ENCODE measurements at places on chromosomes 12 and 14.

DNA sequence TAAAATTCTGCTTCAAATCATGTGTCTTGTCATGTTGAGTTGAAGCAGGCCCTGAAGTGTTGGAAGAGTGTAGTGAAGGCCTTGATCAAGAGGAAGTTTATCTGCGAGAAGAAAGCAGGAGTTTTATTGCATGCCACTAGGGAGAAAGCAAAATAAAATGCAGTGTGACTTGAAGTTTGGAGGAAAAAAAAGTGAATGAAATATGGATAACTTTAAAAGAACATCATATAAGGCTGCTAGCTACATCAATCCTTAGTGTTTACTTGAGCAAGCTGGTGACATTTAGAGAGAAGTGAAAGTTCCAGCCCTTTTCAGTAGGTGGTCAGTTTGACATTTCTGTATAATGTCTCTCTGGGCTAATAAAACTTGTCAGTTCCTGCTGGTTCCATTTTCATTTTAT is 841.1 kb downstream of the TMTC2 start:
- no peak for DNase-seq

DNA sequence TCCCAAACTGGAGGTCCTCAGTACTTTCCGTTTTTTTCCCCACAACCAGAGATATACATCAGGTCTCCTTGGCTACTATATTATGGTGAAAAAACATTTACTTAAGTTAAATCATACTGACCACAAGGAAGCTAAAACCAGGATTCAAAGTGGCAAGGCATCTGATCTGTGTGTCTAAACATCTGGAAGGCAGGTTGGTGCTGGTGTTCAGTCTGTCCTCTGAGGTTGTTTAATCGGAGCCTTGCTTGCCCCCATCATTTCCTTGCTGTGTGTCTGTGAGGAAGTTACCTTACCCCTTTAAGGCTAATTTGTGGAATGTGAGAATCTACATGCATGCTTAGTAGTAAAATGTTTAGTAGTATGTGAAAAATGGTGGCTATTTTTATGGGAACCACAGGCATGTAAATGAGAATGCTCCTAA is 75.6 kb downstream of the GALNT4 start:
- DNase-seq, result no peak

DNA sequence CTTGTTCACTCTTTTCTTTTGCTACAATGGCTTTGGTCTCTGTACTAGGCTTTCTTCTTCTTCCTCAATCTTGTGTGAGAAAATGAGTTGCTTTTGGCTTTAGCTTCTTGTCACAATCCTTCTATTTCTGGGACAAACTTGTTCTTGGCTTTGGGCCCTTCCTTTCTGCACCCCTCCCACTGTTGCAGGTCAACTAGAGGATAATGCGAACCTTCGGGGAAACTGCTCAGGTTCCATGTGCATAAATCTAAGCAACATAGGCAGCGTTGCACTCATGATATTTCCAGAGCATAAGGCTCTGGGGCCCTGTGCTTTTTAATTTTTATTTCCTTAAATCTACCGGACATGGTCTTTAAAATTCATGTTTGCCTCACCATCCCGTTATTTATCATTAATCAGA is 89.8 kb upstream of the LRIG3 start:
- no peak for DNase-seq

DNA sequence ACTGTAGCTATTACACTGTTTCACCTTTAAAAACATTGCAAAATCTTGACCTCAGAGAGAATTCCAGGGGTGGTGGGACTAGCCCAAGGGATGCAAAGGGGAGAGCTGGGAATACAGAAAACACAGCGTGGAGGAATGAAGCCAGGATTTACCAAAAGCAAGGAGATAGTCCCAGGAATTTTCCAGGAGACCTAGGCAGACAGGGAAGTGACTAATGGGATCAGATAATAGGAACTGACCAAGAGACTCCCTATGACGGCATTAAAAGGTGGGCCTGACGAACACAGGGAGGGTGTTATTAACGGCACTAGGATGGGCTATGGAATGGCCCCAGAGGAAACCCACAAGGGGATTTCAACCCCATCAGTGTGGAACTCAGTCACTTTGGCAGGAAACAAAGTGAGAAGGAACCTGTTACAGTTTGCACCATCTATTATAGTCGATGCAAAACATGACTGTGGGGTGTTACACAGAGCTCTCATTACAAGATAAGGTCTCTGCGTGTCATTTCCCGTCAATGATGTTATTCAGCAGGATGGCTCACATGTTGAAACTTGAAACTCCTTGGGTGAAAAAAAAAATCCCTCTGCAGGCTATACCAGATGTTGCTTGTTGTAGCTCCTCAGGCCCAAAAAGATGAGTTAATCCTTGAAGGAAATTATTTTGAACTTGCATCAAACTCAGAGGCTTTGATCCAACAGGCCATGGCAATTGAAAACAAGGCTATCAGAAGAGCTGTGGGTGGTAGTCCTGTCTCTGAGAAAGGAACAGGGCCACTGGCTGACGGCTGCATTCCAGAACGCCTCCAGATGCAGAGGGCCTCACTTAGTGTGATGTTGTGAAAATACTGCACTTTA is 58.7 kb downstream of the DRAM1 start:
- DNase-seq, result peak; percentile 82

- no peak for DNase-seq
Observed at GRCh38 chr12:132178801-132179401, 34.6 kb downstream of the NOC4L start.

- DNase-seq, result no peak
Observed at GRCh38 chr12:64124511-64125197, 97.4 kb downstream of the KICS2 start.

DNA sequence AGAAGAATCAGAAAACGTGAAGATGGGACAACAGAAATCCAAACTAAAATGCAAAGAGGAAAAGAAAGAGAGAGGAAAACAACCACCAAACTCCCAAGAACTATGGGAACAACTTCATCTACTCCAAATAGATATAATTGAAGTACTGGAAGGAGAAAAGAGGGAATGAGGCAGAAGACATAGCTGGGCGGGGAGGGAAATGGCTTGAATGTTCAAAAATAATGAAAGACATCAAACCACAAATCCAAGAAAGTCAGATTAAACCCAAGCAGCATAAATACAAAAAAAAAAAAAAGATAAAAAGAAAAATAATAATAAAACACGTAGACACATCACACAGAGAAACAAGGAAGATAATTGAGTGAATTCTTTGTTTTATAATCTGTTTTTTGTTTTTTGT is 12.3 kb upstream of the HSP90B1 start:
- DNase-seq, result no peak

- no peak for DNase-seq
Observed at GRCh38 chr12:111777345-111778045, 10.8 kb downstream of the ALDH2 start.

- DNase-seq, result peak; percentile 52
Observed at GRCh38 chr12:103688376-103689063, 101.4 kb downstream of the STAB2 start.

DNA sequence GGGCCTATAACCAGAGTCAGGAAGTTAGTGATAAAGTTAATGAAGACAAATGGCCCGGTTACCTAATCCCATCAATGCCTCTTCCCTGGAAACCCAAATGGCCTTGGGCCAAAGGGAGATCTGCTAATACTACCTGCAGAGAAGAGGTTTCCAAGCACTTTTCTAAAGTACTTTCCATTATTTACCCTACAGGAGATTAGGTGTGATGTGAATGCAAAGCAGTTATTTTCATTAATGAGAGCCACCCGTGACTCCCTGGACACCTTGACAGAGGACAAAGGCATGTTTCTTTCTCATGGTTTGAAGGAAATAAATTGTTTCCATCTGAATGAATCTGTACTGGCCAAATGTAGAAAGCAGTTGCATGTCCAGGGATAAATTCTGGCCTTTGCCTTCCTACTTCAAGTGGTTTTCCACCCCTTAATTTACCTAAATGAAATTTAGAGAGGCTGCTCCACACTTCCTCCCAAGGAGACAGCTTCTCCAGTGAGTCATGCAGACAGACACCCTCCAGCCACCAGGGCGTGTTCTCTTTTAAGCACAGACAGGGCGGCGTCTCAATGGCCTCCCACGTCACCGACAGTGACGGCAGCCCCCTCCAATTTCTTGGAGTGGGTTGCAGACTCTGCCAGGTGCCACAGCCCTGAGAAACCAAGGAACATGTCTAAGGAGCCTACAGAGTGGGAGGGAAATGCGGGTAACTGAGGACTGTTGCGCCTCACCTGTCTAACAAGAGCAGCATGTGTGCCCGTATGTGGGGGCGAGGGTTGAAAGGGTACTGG is 43.9 kb upstream of the GNPNAT1 start:
- DNase-seq, result no peak

GRCh38 chr12:124783087-124783486 is 80.6 kb downstream of the SCARB1 start:
- no peak for DNase-seq

- DNase-seq, result no peak
Observed at GRCh38 chr12:12551115-12551514, 11.5 kb downstream of the DUSP16 start.

GRCh38 chr14:86942936-86943335 is 1050.0 kb downstream of the GALC start:
- no peak for DNase-seq

DNA sequence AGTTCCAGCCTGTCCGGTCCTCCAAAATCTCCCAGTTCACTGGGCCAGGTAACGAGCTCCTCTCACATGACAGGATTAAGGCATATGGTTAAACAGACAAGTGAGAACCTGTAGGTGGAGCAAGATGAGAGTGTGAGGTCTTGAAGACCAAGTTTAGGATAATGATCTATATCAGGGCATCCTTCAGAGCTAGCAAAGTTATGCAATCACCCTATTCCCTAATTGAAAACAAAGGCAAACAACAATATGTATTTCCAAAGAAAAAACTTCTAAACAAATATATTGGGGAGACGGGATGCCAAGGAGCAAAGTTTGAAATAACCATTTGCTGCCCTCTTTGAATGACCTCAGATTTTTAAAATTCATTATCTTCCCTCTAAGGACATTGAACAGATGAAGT is 571.2 kb downstream of the BCL11B start:
- DNase-seq, result no peak

GRCh38 chr14:72576258-72576657 is 317.6 kb downstream of the DPF3 start:
- no peak for DNase-seq

DNA sequence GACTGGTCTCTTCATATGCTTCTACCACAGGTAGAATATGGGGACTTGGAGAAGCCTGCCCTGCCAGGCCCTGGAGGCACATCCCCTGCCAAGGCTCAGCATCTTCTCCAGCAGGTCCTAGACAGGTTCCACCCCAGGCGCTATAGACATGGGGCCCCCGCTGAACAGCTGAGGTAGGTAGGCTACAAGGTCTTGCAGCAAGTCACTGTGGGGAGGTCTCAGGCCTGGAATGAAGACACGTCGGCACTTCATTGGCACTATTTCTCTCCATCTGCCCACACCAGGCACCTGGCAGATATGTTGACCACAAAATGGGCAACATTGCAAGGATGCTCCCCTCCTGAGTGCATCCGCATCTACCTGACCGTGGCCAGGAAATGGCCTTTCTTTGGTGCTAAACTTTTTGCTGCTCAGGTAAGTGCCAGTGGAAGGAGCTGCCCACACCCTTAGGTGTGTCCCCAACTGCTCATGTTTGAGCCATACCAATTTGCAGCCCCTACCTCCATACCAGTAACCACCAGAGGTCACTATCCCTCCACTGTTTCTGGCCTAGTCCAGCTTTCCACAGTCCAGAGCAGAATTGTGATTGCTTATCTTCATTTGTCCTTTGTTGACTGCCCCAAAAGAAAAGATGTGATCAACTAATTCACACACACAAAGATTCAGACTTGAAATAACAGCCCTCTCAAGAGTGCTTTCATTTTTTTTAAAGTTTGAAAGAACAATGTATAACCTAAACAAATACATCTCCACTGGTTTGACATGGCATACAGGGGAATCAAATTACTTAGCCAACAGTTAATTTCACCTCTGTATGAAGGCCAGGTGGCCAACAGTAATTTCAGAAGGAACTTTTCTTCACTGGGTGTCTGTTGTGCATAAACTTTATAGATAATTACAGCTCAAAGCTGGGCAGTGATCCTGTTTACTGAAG is 16.1 kb downstream of the PIGH start:
- peak; percentile 33 for DNase-seq

DNA sequence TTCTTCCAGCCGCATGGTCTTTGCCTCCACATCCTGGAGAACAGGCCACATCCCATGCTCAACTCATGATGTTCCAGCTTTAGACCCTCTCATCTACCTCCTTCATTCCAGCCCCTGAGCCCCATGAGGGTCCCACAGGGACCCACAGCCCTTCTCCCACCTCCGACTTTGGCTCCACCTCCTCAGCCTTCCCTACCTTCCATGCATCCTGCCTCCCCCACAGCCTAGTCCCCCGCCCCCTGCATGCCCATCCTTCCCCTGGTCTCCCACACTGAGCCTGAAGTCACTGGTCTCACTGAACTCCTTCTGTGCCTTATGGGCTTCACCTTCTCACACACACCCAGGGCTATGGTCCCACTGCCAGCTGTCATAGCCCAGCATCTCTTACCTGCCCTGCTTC is 9.8 kb downstream of the RAPGEF3 start:
- DNase-seq, result no peak

Measured in activated CD4-positive, alpha-beta T cell treated with anti-CD3 and anti-CD28 coated beads, Interleukin-2, Interleukin-4, amounts not matched to agents 100 ng/mL and 50 ng/mL, durations not matched to agents 16 hours and 8 hours (primary cell).